ENCODE measurements at places on chromosomes 13 and 19.
A peak's percentile ranks its signal among the peaks of the same experiment; 100 is the strongest.

DNA sequence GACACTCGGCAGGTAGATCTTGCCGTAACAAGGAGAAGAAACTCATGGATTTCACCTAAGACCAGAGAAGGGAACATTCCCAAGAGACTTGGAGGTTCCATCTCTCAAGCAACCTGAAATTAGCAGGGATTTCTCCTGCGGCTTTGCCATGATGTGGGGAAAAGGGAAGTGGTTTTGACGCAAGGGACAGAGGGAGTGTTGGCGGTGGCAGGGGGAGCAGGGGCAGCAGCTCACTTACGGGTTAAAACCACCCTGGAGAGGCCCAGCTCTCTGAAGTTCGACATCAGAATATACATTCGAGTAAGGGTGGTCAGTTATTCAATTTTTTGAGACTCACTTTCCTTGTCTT, 76.1 kb upstream of the POMP start:
- DNase-seq = no peak

GRCh38 chr13:74134777-74135325, 647 bp upstream of the KLF12 start:
- peak; percentile 56 for DNase-seq

DNA sequence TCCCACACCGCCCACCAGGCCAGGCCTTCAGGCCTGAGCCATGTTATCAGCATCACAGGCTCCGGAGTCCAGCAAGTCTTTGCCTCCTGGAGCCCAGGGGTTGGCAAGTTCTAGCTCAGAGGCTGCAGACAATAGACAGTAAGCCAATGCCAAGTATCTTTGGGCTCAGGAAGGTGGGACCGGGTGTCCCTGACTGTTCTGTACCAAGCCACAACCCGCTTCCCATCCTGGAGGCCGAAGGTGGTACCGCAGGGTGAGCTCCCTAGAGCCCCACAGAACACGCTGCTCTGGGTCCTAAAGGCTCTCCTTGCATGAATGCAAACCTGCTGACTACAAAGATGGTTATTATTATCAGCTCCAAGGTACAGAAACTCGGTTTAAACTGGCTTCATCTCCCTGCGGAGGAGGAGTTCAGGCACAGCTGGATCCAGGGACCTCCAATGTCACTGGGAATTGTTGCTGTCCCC, 5.5 kb upstream of the FSTL3 start:
- no peak for DNase-seq

DNA sequence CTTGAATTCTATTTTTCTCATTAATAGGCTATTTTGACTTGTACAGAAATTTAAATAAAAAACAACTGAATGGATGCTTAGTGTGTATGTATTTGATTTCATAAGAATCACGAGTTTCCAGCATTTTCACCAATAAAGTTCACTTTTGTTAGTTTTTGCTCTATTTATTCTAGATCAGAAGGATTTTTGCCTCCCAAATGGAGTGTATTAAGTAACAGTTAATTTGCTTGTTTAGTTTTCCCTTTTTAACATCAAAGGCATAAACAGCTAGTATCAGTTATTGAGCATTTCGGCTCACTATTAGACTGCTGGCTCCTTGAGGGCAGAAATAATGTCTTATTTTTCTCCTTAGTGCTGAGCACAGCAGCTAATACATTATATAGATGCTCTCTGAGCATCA, 414.1 kb downstream of the FGF9 start:
- DNase-seq = no peak

DNA sequence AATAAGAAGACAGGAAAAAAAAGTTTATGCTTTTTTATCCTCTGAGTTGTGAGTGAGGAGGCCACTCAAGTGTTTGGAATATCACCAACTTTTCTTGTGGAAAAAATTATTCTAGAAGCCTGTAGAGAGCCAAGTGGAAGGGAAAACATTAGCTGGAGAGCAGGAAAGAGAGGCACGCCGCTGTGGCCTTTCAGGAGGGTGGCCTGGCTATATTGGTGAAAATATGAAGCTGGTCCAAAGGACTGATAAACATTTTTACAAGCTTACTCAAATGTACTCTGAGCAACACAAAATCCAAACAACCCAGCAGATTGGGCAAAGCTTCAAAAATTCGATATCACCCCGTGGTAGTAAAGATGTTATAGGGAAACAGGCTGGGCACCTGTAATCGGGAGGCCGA, 2.3 kb upstream of the EIF3G start:
- DNase-seq = no peak

DNA sequence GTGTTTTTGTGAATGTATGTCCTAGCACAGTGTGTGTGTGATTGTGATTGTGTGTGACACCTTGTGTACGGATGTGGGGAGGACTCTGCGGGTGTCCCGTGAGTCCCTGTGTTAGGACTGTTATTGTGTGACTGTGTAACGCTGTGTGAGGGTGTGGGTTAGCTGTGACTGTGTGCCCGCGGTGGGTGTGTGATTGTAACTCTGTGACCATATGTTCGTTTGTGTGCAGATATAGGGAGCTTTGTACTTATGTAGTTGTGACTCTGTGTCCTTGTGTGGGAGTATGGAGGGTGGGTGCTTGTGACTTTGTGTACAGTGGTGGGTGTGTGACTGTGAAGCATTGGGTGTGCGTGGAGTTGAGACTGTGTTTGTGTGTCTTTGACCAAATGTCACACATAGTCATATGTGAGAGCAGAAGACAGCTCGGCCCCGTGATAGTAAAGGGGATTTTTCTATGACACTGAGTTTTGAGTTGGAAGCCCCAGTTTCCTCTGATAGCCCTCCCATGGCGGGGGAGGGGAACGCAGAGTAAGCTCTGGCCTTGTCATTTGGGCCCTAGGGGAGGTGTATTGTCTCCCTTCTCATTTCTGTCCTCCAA, 949 bp upstream of the ZNF260 start:
- no peak for DNase-seq

DNA sequence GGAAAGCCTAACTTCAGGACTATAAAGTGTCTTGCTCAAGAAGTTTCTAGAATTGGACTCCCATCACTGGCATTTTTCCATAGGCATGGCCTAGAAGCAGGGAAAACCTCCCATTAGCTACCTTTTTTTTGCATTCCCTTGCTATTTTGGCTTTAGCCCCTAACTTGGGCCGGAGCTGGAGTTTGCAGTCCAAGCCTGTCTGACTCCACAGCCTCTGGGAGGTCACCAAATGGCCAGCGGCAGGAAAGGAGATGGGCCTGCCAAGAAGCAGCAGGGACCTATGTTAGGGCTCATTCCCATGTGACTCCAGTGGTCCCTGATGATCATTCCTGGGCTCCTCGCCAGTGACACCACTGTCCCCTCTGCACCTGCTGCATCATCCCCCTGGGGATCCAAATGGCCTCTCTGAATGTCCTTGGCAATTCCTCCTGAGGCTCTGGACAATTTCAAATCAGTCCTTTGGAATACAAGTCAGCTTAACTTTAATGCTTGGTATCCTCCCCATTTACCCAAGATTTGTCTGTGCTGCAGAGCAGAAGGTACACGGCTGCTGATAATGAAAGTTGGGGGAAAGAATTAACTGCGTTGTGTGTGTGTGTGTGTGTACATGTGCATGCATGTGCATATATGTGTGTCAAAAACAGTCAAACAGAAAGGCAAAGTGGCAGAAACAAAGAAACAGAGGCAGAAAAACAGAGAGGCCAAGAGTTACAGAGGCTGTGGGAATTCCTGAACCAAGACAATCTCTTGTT, 69.8 kb upstream of the SERP2 start:
- no peak for DNase-seq

DNA sequence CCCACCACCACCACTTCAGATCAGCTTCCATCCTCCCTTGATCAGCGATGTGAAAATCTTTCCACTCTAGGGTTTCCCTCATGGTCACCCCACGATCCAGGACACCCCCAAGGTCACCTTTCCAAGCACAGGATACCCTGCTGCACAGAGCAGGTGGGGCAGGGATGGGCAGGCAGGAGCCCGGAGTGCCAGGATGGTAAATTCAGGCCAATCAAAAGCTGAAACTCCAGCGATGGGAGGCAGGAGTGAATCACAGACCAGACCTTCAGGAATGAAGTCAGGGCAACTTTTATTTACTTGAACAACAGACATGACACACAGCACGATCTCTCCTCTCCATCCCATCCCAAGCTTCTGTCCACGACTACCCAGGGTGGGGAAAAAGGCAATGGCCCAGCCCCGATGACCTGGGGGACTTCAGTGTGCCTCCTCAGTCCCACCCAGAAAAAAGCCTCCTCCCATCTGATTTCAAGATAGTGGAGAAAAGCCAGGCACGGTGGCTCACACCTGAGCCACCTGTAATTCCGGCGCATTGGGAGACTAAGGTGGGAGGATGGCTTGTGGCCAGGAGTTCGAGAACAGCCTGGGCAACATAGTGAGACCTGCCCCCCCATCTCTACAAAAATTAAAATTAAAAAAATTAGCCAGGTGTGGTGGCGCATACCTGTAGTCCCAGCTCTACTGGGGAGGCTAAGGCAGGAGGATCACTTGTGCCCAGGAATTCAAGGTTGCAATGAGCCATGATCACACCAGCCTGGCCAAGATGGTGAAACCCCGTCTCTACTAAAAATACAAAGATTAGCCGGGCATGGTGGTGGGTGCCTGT, 39.2 kb downstream of the ZSWIM4 start:
- peak; percentile 52 for DNase-seq

All from HT1080 (cell line).